ENCODE measurements at places on chromosomes 6 and 20.

- no peak for DNase-seq
Measured at GRCh38 chr6:142030115-142030619, 102.6 kb upstream of the GJE1 start.

- no peak for DNase-seq
Measured at GRCh38 chr6:155374681-155375080, 60.4 kb upstream of the TFB1M start.

DNA sequence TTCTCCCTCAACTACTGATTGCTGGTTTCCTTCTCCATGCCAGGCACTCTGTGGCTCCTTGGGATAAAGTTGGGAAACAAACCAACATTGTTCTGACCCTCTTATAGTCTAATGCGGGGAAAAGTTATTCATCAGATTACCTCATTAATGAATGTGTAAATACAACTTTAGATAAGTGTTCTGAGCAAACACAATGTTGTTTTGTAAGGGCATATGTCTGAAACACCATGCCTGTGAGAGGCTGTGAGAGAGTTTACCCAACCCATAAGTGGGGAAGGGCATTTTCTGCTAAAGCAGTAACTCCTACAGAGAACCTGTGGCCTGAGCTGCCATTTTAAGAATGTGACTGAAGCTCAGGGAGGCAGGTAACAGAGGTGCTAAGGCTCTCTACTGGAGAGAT is 283.5 kb downstream of the KHDC1L start:
- no peak for DNase-seq

- DNase-seq, result no peak
Measured at GRCh38 chr6:15575357-15576033, 87.3 kb downstream of the DTNBP1 start.
